ENCODE measurements at places on chromosomes 3 and 15. TPM values are rescaled to one million over a fixed set of nuclear protein-coding genes. Genes with fewer than 3 reads are reported as not detected.
A peak's percentile ranks its signal among the peaks of the same experiment; 100 is the strongest.

Gene LRRC31
- not detected for total RNA-seq

- DNase-seq, result no peak
Observed at GRCh38 chr3:151880416-151880690, 6.9 kb downstream of the SUCNR1 start.

Gene MAGEL2
- 0.05 TPM for total RNA-seq

Gene TRH
- total RNA-seq, result not detected

DNA sequence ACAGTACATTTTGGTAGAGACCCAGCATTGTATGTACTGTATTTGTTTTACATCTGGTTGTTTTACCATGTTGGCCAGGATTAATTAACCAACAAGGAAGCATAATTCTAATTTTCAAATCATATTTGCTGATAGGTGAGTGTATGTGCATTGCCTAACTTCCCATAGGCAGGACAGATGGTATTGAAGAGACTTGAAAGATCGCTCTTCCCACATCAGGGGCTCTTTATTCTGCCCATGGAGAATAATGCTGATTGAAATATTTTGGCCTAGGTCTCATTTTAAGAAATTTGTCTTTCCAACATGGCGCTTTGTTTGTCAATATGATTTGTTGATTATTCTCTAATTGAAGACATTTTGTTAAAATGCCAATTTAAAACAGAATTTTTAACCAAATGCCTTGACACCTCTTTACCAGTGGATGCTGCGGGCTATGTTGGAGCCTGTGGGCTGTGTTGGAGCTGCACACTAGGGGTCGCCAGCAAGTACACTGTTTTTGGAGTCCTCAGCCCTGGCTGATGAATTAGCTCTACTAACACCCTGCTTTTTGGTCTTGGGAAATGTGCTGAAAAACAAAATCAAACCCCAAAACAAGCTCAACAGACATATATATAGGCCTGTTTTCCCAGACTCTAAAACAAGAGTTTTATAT lies 5.3 kb downstream of the P2RY12 start:
- peak; percentile 41 for DNase-seq

- no peak for DNase-seq
Observed at GRCh38 chr15:100806157-100806556, 73.5 kb upstream of the ALDH1A3 start.

- DNase-seq, result no peak
Observed at GRCh38 chr15:46450112-46450809, 815.4 kb downstream of the SQOR start.

Gene SNTN
- total RNA-seq, result not detected

DNA sequence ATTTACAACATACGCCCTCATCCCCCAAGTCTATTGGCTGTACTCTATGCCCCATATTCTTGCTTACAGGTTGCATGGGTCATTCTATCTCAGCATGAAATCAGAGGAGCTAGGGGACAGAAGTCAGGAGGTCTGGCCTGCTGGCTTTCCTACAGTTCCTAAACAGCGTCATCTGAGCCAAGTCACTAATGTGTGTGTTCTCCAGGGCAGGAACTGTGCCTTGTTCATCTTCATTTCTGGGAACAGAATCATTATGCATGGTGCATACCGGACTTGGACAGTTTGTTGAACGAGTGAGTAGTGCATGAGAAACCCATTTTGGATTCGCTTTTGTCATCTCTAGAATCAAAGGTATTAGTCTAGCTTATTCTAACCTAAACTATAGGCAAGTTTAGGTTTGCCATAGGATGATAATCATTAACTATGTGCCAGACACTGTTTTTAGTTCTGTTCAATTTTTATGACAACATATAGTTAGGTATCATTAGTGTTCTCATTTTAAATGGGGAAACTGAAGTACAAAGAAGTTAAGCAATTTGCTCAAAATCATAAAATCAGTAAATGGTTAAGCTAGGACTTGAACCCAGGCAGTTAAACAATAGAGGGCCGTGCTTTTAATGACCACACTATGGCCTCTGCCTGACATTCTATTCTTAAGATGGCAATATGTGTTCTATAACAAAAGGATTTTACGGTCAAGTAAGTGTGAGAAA lies 105.2 kb downstream of the FMN1 start:
- DNase-seq, result no peak

DNA sequence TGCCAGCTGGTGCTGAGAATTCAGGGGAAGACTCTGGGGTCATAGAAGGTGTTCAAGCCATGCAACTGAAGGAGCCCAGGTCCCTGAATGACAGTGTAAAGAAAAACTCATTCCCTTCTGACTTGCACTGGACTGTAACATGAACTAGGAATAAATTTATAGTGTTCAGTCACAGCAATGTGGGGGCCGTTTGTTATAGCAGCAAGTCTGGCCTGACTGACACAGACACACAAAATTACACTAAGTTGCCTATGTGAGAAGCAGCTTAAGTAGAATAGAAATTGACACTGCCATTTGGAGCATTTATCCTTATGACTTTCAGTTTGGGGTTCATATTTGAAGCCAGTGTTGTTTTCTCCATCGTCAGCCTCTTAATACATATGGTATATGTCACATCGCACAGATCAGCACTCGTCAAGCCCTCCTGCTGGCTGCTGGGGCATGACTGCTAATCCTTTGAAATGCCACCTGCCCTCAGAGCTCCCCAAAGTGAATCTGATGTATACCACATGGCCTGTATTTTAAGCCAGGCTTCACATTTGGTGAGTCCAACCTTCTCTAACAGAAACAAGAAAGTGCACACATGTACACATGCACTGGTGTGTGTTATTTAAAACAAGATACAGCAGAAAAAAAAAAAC lies 17.1 kb upstream of the HEG1 start:
- DNase-seq, result no peak

DNA sequence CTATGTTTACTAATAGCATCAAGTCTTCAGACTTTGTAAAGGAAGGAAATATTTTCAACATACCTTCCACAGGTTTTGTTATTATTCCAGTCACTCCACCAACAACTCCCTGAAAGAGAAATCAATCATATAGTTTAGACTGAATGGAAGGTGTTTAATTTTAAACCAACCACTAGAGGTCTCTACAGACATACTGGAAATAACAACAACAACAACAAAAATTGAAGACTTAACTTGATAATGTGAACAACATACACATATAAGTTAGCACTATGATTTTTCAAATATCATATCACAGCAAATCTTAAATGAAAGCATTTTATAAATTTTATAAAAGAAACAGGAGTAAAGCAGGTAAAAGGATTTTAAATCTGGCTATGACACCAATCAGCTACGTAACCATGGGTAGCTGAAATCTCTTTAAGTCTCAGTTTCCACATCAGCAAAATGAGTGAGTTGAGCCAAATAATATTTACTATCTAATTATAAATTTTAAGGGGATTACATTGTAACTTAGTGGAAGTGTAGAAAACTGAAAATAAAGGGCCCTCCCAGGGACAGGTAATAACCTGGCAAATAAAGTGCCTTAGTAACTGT lies 188.2 kb downstream of the VPS13C start:
- DNase-seq, result no peak

- no peak for DNase-seq
Observed at GRCh38 chr15:87577336-87577735, 679.2 kb downstream of the NTRK3 start.

Gene CLRN1
- not detected for total RNA-seq

DNA sequence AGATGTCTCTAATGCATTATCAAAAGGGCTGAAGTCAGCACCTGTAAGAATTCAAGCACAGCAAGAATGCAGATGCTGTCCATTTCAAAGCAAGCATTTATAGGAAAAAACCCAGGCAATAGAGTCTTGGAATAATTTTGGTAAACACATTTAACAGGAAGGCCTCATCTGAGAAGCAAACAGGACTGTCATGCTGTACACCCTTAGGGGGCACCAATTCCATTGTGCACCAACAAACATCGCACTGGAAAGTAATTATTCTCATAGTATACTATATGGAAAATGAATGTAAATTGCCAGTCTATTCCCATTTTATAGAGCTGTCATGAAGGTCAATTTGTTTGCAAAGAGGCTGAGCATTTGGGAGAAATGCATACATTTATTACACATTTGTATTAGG lies 247.3 kb upstream of the SUCLG2 start:
- no peak for DNase-seq

- DNase-seq, result peak; percentile 96
Observed at GRCh38 chr15:75029378-75030022, 6.1 kb downstream of the PPCDC start.

GRCh38 chr15:68328443-68328842 lies 50.9 kb downstream of the FEM1B start:
- DNase-seq, result no peak

Gene AADACL2
- not detected for total RNA-seq

Gene RYR3
- 0.02 TPM for total RNA-seq

- no peak for DNase-seq
Observed at GRCh38 chr15:60301024-60301423, 96.8 kb downstream of the ANXA2 start.

Gene KCNMB3
- total RNA-seq, result 1.1 TPM

Gene GOLGA8R
- total RNA-seq, result 5.2 TPM

GRCh38 chr3:123936400-123936799 lies 24.6 kb downstream of the CCDC14 start:
- DNase-seq, result no peak

Gene LYSMD2
- total RNA-seq, result 4.7 TPM

- DNase-seq, result no peak
Observed at GRCh38 chr15:88337993-88338392, 81.5 kb upstream of the NTRK3 start.

DNA sequence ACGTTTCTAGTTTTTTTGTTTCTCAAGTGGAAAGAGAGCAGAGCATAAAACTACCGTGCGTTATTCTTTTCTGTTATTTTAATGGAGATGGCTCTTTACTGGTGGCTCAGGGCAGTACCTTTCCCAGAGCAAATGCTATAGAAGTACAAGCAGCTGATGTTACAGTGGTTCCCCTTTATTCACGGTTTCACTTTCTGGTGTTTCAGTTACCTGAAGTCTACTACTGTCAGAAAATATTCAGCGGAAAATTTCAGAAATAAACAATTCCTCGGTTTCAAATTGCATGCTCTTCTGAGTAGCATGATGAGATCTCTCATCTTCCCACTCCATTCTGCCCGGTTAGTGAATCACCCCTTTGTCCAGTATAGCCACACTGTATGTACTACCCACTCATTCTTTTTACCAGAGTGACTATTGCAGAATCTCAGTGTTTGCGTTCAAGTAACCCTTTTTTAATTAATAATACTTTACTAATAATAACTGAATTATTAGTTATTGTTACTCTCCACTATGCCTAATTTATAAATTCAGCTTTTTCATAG lies 597.5 kb upstream of the ROBO2 start:
- no peak for DNase-seq

DNA sequence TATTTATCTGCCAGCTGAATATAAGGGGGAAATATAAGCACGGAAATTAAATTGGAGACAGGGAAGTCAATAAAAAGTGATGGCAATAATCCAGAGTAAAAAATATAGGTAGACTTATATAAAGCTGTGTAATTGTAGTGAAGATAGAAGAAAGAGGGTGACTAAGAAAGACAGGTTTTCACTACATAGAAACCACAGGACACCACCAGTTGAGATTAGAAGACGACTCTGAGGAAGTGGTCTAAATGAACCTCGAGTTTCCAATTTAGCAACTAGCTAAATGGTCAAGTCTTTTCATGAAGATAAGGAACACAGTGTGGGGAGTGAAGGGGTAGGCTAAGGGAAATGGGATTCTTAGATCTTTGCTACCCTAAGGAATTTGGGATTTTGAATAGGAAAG lies 188.8 kb upstream of the ARL6 start:
- DNase-seq, result no peak

Gene GOLGA6L10
- 0.07 TPM for total RNA-seq

DNA sequence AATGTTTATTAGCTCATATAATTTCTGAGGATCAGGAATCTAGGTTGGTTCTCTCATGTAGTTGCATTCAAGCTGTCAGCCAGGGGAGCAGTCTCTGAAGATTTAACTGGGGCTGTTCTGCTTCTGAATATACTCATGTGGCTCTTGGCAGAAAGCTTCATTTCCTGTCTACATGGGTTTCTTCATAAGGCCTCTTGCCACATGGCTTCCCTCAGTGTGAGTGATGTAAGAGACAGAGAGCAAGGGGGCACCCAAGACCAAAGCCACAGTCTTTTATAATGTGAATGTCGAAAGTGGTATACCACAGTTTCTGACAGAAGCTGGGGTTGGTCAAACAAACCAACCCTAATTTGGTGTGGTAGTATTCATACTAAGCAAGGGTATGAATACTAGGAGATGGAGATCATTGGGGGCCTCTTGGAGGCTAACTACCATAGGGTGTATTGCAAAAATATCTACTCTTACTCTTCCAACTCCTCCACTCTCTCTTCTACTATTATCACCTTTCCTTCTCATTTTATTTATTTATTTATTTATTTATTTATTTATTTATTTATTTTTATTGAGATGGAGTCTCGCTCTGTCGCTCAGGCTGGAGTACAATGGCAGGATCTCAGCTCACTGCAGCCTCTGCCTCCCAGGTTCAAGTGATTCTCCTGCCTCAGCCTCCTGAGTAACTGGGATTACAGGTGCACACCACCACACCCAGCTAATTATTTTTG lies 123.8 kb downstream of the B3GALNT1 start:
- DNase-seq, result no peak

Gene SETD5
- 60.2 TPM for total RNA-seq

Gene KCNAB1
- 2.4 TPM for total RNA-seq

Gene IREB2
- total RNA-seq, result 25.2 TPM

DNA sequence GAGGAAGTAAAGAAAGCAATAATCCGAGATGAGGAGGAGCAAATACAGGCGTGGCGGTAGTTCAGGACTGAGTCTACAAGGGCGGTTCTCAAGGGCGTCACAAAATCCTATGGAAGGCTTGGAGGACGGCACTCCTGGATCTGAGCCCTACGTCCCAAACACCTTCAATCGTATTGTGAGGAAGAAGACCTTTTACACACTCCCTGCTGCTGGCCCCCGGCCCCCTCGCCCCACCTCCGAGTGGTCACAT lies 747 bp downstream of the PLD1 start:
- no peak for DNase-seq

Measured in left ventricle myocardium superior (tissue), 1 donor.